ENCODE measurements at places on chromosomes 1 and 21.

- DNase-seq, result no peak
Observed at GRCh38 chr1:119771016-119771415, 2.3 kb upstream of the HMGCS2 start.

- no peak for DNase-seq
Observed at GRCh38 chr1:119516680-119517079, 9.7 kb downstream of the HSD3B1 start.

DNA sequence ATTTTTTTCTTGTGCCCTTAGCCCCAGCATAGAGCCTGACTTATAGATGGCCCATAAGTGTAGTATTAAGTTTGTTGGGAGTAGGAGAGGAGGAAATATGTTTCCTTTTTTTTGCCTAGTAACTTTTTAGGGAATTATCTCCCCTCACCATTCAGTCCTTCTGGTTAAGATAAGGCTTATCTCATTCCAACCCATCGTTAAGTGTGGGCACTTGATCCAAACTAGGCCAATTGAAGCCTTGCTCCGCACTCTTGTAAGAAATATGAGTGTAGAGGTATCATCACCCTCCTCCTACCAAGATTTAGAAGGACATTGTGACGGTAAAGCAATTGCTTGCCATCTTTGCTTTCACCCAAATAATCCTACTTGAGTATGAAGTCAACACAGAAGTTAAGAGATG lies 8.8 kb upstream of the FGGY start:
- DNase-seq, result no peak

- no peak for DNase-seq
Observed at GRCh38 chr1:9289711-9290485, 2.8 kb upstream of the SPSB1 start.

DNA sequence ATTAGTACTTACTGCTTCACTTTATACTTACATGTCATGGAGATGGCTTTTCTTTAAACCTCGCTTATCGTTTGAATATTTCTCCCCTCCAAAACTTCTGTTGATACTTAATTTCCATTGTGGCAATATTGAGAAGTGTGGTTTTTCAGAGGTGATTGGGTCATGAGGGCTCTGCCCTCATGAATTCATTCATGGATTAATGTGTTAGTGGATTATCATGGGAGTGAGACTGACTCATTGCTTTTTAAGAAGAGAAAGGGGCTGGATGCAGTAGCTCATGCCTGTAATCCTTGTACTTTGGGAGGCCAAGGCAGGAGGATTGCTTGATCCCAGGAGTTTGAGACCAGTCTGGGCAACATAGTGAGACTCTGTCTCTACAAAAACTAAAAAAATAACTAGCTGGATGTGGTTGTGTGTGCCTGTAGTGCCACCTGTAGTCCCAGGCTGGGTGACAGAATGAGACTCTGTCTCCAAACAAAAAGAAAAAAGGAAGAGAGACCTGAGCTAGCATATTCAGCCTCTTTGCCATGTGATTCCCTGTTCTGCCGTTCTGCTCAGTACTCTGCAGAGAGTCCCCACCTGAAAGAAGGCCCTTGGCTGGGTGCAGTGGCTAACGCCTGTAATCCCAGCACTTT lies 30.2 kb downstream of the RABGAP1L start:
- DNase-seq, result no peak

DNA sequence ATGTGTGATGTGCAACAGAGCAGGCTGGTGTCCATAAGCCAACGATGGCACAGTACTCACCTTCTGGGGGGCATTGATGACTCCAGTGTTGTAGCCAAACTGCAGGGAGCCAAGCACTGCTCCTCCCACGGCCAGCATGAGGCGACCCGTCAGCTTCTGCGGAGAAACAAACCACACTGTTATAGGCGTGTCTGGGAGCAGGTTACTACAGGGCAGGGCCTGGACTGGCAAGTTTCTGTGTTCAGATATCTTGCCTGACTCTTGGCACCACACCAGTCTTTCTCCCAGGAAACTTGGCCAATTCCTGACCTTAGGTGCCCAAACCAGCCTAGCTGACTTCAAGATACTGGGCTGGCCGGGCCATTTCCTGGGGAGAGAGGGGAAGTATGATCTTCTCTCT lies 15.5 kb downstream of the SLC2A1 start:
- no peak for DNase-seq

DNA sequence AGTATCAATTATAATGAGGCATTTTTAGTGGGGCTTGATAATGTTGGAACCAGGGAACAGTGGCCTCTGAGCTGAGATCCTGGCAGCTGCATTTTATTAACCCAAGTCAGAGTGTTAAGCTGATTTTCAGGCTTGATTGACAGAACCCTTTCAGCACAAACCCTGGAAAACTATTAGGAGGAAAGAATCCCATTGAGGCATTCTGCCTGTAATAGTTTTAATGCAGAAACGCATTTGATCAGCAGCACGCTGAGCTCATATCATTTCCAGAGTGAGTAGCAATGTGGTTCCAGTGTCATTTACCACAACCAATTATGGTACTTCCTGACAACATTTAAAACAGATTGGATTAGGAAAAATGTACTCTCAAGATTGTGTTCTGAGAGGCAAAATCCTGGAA lies 78.3 kb upstream of the BARHL2 start:
- no peak for DNase-seq

GRCh38 chr1:20285510-20285909 lies 5.2 kb upstream of the VWA5B1 start:
- DNase-seq, result no peak

DNA sequence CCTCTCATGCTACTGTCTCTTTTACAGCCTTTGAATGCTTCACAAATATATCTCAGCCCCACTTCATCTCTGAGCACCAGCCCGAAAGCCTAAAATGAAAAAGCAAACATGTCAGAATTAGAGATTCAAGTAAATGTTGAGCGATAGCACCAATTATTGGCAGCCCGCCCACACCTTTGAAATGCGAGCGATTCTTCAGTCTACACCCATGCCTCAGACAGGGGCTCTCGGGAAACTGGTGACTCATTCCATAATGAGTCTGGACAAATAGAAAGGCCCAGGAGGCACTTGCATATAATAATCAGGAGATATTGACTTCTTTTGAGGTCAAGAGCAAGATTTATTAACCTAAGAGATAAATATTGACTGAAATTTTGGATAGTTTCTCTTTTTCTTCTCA lies 487.3 kb upstream of the PTBP2 start:
- DNase-seq, result no peak

DNA sequence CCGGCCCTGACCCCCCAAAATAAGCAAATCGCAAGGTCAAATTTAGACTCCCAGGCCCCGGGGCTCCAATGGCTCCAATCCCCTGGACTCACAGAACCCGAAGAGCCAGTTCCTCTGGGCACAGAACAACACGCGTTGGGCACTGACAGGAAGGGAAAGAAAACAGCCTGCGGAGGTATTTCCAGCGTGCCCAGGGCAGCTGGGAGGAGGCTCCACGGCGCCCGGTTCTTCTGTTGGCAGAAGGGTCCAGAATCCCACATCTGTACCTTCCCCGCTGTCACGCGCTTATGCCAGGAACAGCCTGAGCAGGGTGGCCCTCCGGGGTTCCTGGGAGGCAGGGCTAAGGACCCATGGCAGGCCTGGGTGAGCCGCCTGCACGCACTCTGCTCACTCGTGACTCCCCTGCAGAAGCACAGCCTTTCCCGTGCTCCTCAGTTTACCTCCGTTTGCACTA lies 85.5 kb downstream of the RIPK4 start:
- no peak for DNase-seq

GRCh38 chr1:209190591-209191261 lies 392.8 kb upstream of the CAMK1G start:
- no peak for DNase-seq

- DNase-seq, result no peak
Observed at GRCh38 chr1:101198842-101199636, 37.8 kb upstream of the S1PR1 start.

DNA sequence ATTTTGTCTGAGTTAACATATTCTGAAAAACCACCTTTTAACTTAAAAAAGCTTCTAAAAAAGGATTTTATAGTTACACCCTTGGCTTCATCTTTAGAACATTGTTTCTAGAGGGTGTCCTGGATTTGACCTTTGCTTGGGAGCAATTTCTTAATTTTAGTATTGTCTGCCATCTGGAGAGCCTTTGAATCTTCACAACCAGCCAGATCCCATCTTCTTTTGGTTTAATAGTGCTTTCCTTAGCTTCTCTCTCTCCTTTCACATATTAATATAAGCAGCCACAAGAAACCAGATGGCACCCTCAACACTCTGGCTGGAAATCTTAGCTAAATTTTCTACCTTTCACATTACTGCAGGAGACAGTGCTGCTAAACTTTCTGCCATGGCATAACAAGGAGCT lies 76.5 kb upstream of the TSPAN2 start:
- no peak for DNase-seq

- DNase-seq, result no peak
Observed at GRCh38 chr1:97254731-97255463, 533.3 kb downstream of the PTBP2 start.

DNA sequence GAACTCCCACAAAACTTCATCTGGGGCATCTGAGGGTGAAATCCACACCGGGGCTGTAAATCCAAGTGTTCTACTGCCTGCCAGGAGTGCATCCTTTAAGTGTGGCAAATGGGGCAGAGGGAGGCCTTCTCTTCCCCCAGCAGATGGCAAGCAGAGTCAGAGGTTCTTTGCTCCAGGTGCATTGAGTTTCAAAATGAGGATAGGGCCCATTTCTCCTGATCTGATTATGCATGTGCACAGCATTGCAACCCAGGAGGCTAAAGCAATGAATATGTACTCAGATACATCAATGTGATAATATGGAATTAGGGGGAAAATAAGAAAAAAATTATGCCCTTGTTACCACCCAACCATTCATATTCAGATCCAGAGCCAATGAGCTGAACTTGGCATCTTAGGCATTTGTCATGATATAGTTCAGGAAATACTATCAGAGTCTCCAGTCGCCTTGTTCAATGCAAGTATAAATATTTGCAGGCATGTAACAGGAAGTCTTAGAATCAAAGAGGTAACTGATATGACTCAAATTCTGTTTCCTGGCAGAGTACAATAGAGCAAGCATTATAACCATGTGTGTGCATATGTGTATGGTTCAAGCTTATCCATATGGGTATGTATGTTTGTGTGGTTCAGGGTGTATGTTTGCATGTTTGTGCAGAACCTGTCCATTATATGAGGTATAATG lies 473.8 kb upstream of the PKN2 start:
- no peak for DNase-seq

DNA sequence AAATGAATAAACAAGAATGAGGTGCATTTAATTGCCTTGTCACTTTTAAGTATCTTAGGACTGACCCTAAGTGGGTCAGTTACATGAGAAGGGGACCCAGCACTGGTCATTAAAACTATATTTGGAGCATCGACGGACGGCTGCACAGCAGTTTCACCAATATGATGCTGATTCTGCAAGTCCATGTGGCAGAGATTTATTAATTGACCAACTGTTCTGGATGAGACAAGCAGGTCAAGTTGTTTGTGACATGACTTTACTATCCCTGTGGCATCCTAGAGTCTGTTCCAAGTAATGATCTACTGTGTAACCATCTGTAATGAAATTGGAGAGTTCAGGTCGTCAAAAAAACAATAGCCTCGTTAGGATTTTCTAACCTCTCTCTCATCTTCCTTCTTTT lies 9.5 kb downstream of the AMPD1 start:
- DNase-seq, result no peak

GRCh38 chr21:42154237-42155044 lies 64.5 kb upstream of the ABCG1 start:
- DNase-seq, result no peak

DNA sequence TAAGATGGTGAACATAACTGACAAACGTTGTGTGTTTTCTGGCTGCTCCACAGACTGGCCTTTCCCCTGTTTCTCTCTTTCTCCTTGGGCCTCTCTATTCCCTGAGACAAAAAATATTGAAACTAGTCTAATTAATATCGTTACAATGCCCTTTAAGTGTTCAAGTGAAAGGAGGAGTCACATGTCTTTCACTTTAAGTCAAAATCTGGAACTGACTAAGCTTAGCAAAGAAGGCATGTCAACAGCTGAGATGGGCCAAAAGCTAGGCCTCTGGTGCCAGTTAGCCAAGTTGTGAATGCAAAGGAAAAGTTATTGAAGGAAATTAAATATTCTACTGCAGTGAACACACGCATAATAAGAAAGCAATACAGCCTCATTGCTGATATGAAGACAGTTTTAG lies 32.2 kb upstream of the FCRL3 start:
- no peak for DNase-seq

Measured in stimulated activated CD8-positive, alpha-beta memory T cell treated with anti-CD3 and anti-CD28 coated beads, Interleukin-12 subunit alpha, Interleukin-12 subunit beta, amount 100 ng/mL, for 4 hours (primary cell).